Right ventricle myocardium inferior (tissue), 1 donor: ENCODE measurements at places on chromosomes 16 and 17.

DNA sequence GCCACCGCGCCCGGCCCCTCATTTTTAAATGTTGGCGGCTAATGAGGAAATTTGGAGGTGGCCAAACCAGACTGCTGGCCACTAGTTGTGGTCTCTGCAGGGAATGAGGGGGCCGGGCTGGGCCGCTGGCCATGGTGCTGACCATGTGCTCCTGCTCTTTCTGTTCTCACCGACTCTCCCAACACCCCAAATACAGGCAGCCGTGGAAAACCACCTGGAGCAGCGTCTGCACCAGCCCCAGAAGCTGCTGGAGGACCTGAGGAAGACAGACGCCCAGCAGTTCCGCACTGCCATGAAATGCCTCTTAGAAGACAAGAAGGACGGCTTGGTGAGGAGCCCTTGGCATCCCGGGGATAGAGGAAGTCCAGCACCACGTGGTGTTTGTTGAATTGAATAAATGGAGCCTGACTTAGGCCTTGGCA, 21.3 kb downstream of the OTOA start:
- no peak for DNase-seq

DNA sequence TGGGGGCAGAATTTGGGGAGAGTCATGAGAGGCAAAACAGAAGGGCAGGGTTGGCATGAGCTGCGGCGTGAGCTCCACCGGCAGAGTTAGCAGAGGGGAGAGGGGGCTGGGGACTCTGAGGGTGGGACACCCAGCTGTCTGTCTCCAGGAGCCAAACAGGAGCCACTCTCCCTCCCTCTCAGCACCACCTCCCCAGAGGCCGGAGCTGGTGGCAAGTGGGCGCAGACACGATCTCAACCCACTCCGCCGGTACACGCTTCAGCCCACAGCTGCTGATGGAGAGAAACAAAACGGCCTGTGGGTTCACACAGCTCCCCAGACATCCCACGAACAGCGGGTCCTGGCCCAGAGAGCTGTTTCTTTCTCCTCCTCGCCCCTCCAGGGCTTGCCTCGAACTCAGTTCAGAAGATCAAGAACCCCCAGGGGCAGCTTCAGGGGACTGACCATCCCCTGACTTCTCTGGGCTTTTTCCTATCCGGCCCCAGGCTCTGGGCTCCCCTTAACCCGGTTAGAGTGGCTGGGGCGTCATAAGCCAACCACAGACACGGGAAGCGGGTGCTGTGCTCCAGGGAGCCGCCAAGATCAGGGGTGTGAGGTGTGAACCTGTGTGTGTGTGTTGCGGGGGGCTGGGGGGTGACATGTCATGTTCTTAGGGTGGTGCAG, 7.6 kb downstream of the RHBDF2 start:
- no peak for DNase-seq

- DNase-seq: no peak
These were observed 4.4 kb downstream of the CRLF3 start for GRCh38 chr17:30819971-30820705.

GRCh38 chr17:8055851-8056231, 17.0 kb downstream of the ALOX15B start:
- DNase-seq: no peak

GRCh38 chr17:57677301-57677700, 67.8 kb downstream of the CCDC182 start:
- DNase-seq: no peak

DNA sequence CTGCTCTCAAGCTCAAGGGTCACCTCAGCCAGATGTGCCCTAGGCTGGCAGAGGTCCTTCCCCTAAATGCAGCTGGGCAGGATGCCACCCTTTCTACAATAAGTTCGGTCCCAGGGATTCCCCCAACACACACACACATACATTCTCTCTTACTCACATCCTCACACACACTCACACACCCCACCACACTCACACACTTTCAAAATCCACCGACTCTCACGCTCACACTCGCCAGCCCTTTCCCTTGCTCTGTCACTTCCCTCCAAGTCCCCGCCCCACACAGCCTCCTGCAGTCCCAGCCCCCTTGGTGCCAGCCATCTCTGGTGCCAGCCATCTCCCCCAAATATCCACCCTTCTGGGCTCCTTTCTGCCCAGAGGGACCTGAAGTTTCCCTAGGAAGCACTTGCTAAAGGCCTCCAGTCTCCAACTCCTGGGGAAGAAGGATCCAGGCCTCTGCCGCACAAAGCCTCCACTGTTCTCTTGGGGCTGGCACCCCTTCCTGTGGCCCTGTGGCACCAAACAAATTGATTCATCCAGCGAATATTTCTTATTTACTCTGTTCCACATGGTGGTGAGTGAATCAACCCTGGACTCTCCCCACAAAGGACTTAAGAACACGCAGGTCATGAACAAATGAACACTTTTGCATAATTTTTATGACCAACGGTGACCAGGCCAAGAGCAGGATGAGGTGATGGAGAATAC, 3.8 kb upstream of the USP36 start:
- DNase-seq: no peak

DNA sequence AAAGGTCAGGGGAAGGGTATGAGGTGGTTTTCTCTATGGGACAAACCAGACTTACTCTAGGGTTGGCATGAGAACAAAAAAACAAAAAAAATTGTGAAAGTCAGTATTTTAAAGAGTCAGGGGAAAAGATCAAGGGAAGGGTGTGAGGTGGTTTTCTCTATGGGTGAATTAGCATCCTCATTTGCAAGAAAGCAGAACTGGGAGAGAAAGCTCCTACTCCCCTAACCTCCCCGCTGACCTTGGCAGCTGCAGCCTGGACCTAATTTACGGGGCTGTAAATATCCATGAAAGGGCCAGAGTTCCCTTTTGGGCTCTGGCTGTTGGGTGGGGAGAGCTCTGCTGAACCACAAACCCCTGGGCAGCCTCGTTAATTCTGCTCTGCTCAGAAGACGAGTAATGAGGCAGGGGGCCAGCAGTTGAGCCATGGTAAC, 10.6 kb downstream of the RHBDL3 start:
- DNase-seq: no peak

DNA sequence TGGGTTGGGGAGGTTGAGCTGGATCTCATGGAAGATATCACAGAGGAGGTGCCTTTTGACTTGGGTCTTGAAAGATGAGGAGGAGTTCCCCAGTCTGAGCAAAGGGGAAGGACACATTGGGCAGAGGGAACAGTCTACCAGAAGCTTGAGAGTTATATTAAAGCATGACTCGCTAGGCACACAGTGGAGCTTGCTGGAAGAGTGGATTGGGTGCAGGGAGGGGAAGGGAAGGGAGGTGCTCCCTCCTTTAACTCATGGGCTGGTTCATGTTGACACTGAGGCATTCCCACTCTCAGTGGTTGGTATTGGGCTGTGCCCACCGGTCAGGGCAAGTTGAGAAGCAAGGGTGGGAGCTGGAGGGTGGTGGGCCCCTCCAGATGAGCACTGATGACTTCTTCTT, 5.9 kb downstream of the TMEM98 start:
- DNase-seq: no peak

DNA sequence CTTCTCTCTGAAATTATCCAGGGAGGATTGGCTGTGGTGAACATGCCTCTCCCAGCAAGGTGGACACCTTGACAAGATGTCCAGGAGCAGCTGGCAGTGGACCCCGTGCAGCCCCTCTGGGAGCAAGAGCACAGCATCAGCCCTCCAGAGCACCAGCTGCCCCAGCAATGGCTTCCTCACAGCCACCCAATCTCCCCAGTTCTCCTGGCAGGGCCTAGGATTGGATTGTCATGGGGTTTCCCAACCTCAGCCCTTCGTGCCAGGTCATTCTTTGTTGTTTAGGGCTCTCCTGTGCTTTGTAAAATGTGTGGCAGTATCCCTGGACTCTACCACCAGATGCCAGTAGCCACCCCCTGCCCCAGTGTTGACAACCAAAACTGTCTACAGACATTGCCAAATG, 1.8 kb upstream of the KRT36 start:
- DNase-seq: no peak

DNA sequence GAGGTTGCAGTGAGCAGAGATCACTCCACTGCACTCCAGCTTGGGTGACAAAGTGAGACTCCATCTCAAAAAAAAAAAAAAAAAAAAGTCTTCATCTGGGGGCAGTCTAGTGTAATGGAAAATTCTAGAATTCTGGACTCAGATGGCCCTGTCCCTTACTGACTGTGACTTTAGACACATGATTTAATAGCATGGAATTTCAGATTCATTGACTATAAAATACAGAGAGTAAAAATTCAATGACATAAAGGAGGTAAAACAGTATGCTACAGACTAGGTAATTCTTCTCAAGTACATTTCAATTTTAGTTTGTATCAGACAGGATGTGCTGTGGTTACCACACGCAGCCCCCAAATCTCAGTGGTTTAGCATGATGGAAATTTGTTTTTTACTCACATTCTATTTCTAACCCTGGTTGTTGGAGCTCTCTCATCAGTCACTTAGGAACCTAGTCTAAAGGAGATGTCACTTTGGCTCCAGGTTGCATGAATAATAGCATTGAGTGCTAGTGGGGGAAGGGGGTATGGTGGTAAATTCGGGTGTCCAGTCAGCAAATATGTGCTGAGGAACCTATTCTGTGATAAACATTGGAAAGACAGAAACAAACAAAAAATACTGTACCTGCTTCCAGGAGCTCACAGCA, 444.0 kb downstream of the XYLT1 start:
- DNase-seq: no peak

GRCh38 chr17:75454193-75454592, 2.2 kb upstream of the TMEM94 start:
- no peak for DNase-seq

- no peak for DNase-seq
These were observed 12.5 kb upstream of the EPOP start for GRCh38 chr17:38687286-38687685.

- no peak for DNase-seq
These were observed 1.7 kb upstream of the POLG2 start for GRCh38 chr17:64498308-64499203.

- DNase-seq: no peak
These were observed 33.4 kb downstream of the ZZEF1 start for GRCh38 chr17:4109449-4109848.

DNA sequence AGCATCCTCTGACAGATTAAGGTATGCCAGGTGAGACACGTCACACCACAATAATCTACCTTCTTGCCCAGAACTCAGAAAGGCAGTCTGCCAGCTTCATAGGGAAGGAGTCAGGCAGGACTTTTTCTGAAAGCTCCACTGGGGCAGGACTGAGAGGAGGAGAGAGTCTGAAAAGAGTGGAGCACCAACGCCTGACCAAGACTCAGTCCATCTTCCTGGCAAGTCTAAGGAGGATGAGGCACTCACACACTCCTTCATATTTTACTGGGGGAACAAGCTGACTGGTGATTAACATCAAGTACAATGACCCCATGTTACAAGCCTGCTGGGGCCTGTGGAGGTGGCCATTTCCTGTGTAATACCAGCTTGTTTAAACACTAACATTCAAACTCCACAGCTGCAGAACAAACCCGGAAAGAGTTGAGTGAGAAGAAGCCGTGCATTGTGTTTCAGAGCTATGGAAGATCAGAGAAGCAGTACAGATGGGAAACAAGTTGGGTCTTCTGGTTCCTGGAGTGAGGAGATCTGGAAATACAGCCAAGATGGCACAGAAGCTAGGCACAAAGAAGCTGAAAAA, 122.4 kb downstream of the HIC1 start:
- no peak for DNase-seq

- no peak for DNase-seq
These were observed 11.1 kb downstream of the TNS4 start for GRCh38 chr17:40490289-40490853.

GRCh38 chr17:71188811-71189492, 931.9 kb upstream of the SOX9 start:
- DNase-seq: no peak

GRCh38 chr16:58462499-58462996, 37.4 kb upstream of the NDRG4 start:
- DNase-seq: no peak

GRCh38 chr16:73775841-73776388, 520.7 kb upstream of the PSMD7 start:
- no peak for DNase-seq

- no peak for DNase-seq
These were observed 948.1 kb downstream of the KCNJ2 start for GRCh38 chr17:71117466-71117865.

GRCh38 chr16:4435337-4436067, 9.8 kb downstream of the DNAJA3 start:
- no peak for DNase-seq

DNA sequence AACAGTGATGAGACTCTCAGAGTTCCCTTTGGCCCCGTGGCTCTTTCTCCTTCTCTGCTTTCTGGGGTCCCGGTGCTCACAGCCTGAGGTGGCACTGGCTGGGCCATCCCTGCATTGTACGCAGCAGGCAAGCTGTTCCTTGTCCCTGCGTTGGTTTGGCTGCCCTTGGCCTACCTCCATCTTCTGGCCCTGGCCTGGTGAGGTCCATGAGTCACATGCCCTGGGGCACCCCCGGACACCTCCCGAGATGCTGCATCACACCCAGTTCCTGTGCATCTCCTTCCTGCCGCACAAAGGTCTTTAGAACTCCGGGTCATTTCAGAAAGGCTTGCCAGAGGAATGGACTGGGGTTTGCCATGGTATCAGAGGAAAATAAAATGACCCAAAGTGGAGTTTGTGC, 9.5 kb downstream of the SULT1A2 start:
- DNase-seq: no peak

GRCh38 chr16:35296962-35297653, 1837.7 kb downstream of the TP53TG3F start:
- no peak for DNase-seq

DNA sequence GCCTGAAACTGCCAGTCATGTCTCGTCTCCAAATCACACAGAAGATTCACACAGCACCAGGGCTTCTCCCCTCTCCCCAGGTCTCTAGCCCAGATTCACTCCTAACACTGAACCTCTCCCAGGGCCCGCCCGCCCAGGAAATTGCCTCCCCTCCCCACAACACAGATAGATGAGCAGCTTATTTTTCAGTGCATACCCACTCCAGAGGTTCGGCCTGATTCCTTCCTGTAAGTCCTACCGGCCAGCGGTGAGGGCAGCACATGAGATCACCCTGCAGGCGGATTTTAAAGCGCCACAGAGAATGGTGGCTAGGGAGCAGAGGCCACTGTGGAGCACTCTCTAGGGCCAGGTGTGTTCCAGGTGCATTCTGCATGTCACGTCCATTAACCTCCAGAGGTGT, 301.8 kb downstream of the IRF8 start:
- DNase-seq: no peak

DNA sequence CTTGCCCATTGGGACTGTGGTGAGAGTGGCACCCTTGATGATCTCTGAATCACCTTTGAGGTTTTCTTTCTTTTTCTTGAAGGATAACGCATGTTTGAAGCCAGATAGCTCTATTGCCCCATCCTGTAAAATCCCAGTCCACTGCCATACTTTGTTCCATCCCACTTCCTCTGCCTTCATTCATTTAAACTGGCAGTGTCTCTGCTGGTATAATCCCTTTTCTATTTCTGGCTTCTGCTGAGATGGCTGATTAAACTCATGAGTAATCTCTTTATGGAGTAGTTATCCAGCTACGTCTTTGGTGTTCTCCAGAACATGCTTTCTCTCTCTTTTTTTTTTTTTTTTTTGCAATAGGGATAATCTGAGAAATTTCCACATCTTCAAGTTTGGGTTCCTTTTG, 656.5 kb upstream of the SALL1 start:
- no peak for DNase-seq
